ENCODE measurements at places on chromosomes 7 and 10.
A peak's percentile ranks its signal among the peaks of the same experiment; 100 is the strongest.

- no peak for DNase-seq
Measured at GRCh38 chr10:19204246-19204917, 155.8 kb downstream of the MALRD1 start.

- DNase-seq = no peak
Measured at GRCh38 chr7:117493460-117493859, 13.6 kb downstream of the CFTR start.

- no peak for DNase-seq
Measured at GRCh38 chr7:85703251-85704010, 516.6 kb upstream of the SEMA3D start.

DNA sequence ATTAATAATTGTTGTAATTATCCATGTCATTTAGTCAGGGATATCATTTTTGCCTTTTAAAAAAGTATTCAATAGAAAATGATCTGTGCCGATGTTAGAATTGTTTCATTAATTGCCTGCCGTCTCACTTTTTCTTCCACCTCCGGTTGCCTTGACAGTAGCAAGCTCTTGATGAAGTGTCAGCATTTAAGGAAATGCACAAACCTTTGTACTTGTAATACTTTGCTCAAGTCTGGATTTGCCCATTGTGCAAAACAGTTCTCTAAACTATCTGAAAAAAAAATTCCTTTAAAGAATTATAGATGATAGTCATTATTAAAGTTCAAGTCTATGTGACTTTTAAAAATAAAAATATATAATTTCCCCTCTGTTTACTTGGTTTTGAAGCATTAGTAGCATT is 619.7 kb downstream of the GATA3 start:
- no peak for DNase-seq

- DNase-seq = no peak
Measured at GRCh38 chr10:61971003-61971325, 69.5 kb downstream of the ARID5B start.

- DNase-seq = no peak
Measured at GRCh38 chr10:110779489-110779888, 92.2 kb upstream of the PDCD4 start.

DNA sequence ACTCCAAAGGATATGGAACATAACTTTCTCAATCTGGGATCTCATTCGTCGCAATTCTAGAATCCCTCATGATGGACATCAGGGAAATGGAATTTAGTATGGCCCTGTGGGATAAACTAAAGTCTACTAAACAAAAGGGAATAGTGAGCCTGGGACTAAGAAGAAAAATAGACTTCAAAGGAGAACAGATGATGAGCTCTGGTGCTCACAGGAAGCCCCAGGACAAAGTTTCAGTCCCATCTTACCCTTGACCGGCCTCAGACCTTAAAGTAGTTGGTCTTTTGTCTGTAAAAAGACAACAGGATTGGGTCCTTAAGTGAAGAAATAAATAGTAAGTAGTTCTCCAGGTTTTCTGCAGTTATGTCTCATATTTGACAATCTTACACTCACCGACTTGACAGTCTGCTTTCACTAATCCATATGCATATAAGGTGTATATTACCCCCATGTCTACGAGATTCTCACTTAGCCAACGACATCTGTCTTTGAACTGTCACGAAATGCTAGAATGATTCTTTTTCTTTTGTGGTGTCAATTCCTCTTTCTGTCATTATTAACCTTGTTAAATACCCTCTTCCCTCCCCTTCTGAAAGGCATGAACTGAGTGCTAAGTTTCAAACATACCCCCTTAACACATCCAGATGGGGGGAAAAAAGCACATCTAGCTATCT is 10.9 kb upstream of the IKZF1 start:
- no peak for DNase-seq

- peak; percentile 5 for DNase-seq
Measured at GRCh38 chr10:105017116-105017515, 376.0 kb downstream of the SORCS3 start.

GRCh38 chr10:126597211-126597610 is 73.3 kb downstream of the C10orf90 start:
- DNase-seq = no peak

- DNase-seq = no peak
Measured at GRCh38 chr7:34362621-34363020, 295.4 kb upstream of the NPSR1 start.

DNA sequence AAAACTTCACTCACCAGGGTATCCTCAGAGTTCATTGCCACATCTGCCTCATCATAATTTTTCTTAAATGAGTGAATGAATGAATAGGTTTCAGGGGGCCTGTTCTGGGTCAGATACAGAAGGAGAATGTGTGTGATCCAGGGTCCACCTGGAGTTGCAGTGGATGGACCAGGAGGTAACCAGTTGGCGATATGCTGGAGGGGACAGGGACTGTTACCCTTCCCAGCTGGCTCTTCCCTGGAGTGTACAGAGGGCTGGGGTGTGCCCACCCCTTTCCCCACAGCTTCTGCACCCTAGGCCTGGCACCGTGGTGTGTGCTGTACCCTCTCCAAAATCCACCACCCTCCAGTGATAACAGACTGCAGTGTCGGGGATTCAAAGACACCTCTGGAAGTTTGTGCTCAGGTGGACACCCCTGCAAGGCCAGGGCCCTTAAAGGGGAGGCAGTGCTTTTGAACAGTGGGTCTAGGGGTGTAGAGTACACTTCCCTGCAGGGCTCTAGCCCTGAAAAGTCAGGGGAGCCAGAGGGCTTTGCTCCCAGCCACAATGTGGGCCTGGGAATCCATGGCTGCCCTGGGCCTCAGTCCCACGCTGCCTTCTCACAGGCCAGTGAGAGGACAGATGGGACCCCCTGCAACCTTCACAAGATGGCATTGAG is 134.4 kb upstream of the UNC5B start:
- no peak for DNase-seq

All from activated CD4-positive, alpha-beta T cell treated with anti-CD3 and anti-CD28 coated beads, Interleukin-2, amount 50 U/mL, for 48 hours (primary cell).